B cell (primary cell): ENCODE measurements at places on chromosomes 4 and X. TPM values are rescaled to one million over a fixed set of nuclear protein-coding genes. Genes with fewer than 3 reads are reported as not detected.

DNA sequence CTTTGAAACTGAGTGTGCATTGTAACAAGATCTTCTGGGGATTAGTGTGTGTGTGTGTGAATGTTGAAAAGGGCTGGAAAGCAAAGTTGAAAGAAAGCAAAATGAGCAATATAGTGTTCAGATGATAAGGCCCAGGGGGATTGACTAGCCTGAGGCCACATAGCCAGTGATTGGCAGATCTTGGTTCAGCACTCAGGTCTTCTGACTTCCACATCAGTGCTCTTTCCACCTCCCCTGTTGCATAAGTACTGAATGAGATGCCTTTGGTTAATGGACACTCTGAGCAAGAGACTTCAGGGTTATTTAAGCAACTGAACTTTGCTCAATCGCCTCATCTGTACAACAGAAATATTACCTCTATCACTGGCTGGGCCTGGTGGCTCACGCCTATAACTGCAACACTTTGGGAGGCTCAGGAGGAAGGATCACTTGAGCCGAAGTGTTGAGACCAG, 120.4 kb downstream of the TMEM164 start:
- no peak overlapping the region for H3K27ac ChIP-seq
- no peaks in the 10 kb centered on the region for H3K36me3 ChIP-seq
- DNase-seq: no peak
- no peaks in the 10 kb centered on the region for H3K4me1 ChIP-seq

GRCh38 chr4:65624651-65625050, 45.6 kb downstream of the EPHA5 start:
- no peaks in the 10 kb centered on the region for H3K4me1 ChIP-seq
- no peak overlapping the region for H3K27ac ChIP-seq
- H3K36me3 ChIP-seq: no peaks in the 10 kb centered on the region
- no peak for DNase-seq

The ITM2A gene
- total RNA-seq: 14.9 and 17.7 TPM in 2 replicates

The CFI gene
- total RNA-seq: not detected in 2 replicates

- H3K4me1 ChIP-seq: peaks cover 5% of the 10 kb centered on the region
- no peaks in the 10 kb centered on the region for H3K36me3 ChIP-seq
- no peak overlapping the region for H3K4me3 ChIP-seq
Observed at GRCh38 chrX:107827852-107828251, 2.2 kb downstream of the MID2 start.

- H3K27me3 ChIP-seq: no peaks in the 10 kb centered on the region
- no peak overlapping the region for H3K4me3 ChIP-seq
- no peak overlapping the region for H3K27ac ChIP-seq
- DNase-seq: no peak
Observed at GRCh38 chr4:95660719-95661118, 111.9 kb upstream of the UNC5C start.
